ENCODE measurements at places on chromosomes 1 and 21.

GRCh38 chr21:25283720-25284119 is 323.6 kb downstream of the MRPL39 start:
- peak; percentile 68 for DNase-seq

GRCh38 chr1:104132382-104132973 is 382.8 kb downstream of the AMY1C start:
- DNase-seq, result peak; percentile 0

- no peak for DNase-seq
Observed at GRCh38 chr1:214441119-214441518, 110.3 kb downstream of the PTPN14 start.

DNA sequence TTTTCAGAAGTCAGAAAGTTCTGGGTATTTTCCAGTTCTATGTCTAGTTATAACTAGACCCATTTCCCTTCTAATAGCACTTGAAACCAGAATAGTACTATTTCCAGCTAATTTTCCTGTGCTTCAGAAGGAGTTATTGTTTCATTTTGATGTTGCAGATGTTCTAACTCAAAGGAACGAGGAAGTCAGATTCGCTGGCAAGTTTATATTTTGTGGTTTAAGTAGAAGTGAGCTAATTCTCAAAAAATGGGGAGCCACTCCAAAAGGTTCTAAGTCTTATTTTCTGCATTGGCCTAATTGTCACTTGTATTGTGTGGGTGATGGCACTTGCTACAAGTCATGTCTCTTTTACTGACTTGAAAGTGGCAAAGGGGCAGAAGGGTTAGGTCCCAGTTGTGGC is 18.1 kb downstream of the CCDC185 start:
- peak; percentile 61 for DNase-seq

- DNase-seq, result peak; percentile 76
Observed at GRCh38 chr1:165364568-165365133, 8.1 kb upstream of the LMX1A start.
